ENCODE measurements at places on chromosomes 7 and 10. TPM values are rescaled to one million over a fixed set of nuclear protein-coding genes. Genes with fewer than 3 reads are reported as not detected.

The PRKAR2B gene
- 14.6 TPM for total RNA-seq

The ZNF862 gene
- total RNA-seq: 12.9 TPM

The KCNMA1 gene
- 3.2 TPM for total RNA-seq

The OPN1SW gene
- total RNA-seq: not detected

GRCh38 chr7:138833596-138833995 lies 35.6 kb upstream of the ATP6V0A4 start:
- DNase-seq: no peak

GRCh38 chr7:129438839-129439651 lies 4.8 kb downstream of the STRIP2 start:
- no peak for DNase-seq

- DNase-seq: no peak
Observed at GRCh38 chr10:90378524-90379076, 479.2 kb downstream of the HTR7 start.
